ENCODE measurements at places on chromosomes 7 and 10.

DNA sequence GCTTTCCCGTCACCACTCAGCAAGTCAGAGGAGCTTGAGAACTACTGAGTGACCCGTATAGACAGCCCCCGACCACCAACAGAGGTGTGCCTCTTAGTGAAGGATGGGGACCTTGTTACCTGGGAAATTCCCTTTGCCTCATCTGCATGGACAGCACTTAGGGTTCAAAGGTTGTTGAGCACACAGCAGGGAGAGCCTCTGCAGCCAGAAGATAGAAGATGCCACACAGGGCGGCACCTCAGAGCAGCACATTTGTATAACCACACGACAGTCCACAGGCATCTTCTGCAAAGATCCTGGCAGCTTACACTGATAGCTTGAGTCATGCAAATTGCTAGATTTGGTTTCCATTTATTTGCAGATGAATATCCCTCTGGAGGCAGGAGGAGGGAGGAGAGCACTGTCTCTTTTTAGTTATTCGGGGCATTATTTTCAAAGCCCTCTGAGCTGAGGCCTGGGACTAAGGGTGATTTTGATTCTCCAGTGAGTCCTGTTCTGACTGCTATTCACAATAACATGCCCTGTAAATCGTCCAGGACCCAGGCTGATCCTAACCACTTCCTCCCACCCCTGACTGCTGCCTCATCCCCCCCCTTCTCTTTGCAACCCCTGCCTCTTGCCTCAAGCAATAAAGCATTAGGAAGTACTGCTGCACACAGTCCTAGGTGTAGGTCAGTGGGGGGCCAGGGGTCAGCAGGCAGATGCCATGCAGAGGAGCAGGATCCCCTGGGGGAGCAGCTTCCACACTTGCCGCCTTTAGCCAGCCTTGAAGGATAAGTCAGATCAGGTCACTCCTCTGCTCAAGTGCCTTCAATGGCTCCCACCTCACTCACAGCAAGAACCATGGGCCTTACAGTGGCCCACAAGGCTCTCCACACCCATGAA lies 24.6 kb upstream of the INMT start:
- DNase-seq: no peak

DNA sequence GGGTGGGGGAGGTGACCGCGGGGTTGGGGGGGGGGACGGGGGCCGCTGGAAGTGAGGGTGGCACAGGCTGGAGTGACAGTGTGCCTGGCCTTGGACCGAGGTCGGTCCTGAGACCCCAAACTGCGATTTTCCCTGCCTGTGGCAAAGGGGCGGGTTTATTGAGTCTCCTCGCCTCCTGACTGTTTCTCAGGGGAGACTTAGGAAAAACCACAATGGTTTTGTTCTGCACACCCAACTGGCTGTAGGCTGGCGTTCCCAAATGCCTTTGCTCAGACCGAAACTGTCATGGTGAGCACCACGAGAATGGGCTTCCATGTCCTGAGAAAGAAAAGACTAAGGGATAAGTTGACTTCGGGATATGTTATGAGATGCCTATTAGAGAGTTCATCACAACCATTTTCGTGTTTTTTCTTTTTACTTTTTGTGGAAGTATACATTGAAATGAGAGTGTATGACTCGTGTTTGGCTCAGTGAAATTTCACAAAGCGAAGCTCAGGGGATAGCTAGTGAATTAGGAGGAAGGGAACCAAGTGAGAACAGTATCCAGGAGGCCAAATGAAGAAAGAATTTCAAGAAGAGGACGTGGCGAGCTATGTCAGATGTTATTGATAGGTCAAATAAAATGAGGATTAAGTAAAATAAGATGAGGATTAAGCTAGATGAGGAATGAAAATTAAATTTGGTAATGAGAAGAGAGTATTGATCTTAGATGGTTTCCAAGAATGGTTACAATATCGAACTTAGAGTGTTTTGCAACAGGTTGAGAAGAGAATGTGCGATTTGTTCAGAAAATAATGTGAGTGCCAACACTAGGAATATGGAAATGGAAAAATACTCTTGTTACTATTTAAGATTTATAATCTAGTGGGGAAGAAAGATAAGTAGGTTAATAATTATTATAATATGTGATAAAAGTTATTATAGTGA lies 918 bp downstream of the NET1 start:
- no peak for DNase-seq

DNA sequence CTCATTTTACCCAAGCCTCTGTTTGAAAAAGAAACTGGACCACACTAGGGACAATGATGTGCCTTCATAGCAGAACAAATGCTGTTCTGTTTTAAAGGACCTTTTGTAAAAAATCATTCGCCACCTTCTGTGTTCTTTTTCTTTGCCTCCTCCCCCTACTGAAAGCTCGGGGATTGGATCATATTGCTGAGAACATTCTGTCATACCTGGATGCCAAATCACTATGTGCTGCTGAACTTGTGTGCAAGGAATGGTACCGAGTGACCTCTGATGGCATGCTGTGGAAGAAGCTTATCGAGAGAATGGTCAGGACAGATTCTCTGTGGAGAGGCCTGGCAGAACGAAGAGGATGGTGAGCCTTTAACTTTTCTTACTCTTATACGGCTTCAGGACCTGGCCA lies 62.2 kb downstream of the POLL start:
- no peak for DNase-seq

GRCh38 chr10:32419615-32420014 lies 26.3 kb upstream of the CCDC7 start:
- no peak for DNase-seq

DNA sequence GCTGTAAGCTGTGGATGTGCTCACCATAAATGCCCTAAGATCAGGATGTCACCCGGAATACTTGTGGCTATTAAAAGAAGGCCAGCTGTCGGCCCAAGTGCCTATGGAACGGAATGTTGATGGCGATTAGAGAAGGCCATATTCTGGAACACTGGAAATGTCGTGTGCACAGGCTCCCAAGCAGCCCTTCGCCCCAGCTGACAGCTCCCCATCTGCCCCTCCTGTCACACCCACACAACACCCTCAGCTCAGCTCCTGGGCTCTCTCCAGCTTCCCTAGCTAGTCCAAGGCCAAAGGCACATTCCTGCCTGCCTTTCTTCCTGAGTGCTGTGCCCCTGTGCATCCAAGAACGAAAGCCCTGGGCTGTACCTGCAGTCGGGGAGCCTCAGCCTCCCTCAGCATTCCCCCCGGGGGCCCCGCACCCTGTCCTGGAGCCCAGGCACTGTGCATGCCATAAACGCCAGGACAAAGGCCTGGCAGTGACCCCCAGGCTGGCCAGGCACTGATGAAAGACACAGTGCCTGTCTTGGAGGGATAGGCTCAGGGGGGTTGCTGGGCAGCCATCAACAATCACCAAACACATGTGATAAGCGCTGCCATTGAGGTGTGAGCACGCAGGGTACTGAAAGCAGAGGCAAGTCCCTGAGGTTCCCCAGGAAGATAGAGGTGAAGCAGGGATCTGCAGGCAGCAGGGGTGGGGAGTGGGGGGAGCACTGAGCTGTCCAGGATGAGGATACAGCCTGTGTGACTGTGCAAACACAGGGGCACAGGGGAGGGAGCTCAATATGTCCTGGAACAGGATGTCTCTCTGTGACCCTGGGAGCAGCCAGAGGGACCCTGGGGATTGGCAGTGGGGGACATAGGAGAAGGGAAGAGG lies 3.7 kb upstream of the LDB3 start:
- DNase-seq: no peak

DNA sequence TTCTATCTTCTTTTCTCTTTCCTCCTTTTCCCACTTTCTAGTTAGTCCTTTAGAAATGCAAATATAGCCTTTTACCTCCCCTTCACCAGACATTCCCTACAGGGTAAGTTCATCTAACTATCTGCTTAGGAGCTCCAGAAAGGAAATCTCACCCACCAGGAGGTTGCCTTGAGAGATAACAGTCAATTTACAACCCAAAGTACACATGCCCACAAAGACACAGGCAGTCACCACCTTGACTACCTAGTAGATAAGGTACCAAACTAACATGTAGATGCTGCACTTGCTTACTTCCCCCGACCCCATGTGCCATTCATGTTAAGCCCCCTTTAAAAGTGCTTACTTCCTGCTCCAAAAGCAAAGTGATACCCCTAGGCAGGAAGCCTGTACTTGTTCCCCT lies 12.8 kb upstream of the CREB3L2 start:
- no peak for DNase-seq

GRCh38 chr10:52172581-52172980 lies 141.5 kb upstream of the DKK1 start:
- DNase-seq: no peak

- no peak for DNase-seq
Observed at GRCh38 chr10:60448246-60448645, 58.6 kb upstream of the ANK3 start.

GRCh38 chr10:103510046-103510685 lies 16.7 kb downstream of the NEURL1 start:
- DNase-seq: no peak

DNA sequence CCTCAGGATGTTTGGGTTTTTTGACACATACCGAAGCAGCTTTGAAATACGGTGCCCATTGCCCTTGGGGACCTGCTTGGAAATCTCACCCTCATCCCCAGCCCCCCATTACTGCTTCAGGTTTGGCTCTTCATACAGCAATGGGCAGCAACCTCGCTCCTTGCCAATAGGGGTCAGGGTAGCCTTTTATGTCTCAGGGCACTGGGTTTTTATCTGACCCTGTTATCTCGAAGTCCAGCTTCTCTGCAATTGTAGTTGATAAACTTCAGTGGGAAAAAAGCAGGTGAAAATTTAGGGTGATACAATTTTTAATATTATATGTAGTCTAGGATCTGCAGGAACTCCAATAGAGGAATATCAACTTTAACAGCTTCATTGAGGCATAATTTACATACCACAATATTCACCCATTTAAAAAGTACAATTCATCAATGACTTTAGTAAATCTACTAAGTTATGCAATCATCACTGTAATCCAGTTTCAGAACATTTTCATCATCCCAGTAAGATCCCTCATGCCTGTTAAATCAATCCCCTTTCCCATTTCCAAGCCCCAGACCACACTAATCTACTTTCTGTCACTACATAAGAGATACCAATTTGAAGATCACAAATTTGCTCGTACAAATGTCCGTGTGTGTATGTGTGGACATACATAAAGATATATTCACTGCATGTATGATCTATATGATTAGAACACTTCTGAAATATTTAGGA lies 386.2 kb downstream of the KCNMA1 start:
- DNase-seq: no peak

- DNase-seq: no peak
Observed at GRCh38 chr7:88214456-88214855, 5.4 kb downstream of the SRI start.

DNA sequence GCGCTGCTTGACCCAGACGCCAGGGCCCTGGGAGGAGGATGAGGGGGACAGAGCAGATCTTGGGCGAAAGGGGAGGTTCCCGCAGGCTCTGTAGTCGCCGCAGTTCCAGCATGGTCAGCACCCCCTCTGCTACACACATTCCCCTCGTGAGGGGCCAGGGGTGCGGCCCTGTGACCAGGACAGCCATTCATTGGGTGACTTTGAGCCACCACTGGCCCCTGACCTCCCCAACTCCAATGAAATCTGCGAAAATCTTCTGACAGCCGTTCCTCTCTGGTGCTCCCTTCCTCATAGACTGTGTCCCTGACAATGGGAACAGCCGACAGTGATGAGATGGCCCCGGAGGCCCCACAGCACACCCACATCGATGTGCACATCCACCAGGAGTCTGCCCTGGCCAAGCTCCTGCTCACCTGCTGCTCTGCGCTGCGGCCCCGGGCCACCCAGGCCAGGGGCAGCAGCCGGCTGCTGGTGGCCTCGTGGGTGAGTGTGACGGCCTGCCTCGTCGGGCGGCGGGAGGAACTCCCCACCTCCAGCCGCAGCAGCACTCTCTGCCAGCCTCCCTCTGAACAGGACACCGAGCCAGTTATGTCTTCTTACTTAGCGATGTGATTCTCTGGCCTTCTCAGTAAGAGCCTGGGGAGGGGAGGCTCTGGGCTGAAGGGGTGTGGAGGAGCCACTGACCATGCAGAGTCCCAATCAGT lies 825 bp downstream of the TMEM176A start:
- no peak for DNase-seq

DNA sequence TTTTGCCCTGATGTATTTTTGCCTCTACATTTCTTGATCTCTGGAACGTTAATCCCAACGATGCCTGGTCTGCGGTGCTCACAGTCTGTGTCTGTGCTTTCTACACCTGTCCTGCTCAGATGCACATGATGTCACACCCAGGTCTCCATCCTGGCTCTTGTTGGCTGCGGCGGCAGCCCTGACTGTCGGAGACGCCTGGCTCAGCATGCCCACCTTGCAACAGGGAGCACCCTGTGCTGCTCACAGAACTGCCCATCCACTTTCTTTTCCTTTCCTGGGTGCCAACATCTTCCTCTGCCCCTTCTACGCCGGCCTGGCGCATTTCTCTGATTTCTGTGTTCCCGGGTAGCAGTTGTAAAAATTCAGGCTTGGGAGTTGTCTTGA lies 106.2 kb downstream of the CUX1 start:
- DNase-seq: no peak

DNA sequence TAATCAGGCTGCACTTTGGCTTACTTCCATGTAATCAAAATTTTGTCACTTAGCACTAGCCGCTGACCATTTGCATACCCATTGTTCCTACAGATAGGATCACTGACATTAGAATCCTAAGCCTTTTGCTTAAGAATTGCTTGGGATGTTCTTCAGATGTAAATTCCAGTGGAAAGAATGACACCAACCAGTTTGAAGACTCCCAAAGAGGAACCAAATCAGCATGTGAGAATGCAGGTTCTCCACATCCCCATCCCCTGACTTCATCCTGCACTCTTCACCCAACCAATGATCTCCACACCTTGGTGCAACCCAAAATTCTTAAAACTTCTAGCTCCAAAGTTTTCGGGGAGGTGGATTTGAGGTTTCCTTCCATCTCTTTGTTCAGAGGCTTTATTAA lies 345.6 kb downstream of the GPAM start:
- DNase-seq: no peak

DNA sequence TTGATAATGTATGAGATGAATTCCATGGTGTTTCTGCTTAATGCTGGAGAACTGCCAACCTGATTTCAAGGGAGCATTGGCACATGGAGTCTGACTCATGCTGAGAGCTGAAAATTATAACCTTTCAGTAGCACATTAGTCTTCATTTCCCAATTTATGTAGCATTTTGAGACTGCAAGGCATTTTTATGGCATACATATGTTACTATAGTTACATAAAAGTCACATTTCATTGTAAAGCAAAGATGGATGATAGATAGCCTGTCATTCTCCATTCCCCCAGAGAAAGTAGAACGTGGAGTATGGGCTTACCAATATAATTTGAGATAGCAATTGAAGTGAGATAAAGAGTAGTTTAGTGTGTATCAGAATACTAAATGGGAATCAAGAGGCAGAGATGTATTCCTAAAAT lies 103.1 kb downstream of the SLC16A9 start:
- no peak for DNase-seq

DNA sequence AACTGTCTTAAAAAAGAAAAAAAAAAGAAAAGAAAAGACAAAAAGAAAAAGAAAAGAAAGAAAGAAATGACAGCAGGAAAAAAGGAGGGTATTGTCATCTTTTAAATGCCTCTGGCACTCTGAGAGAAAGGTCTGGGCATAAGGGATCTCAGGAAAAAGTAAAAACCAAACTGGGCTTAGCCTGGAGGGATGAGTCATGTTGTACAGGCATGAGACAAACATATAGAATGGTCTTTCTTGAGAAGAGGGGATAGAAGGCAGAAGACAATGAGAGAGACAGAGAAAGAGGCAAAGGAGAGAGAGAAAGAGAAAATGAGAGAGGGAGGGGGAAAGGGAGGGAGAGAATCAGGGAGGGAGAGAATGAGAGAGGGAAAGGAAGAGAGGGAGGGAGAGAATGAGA lies 32.3 kb upstream of the KCNMA1 start:
- DNase-seq: no peak

All from stimulated activated CD4-positive, alpha-beta T cell treated with anti-CD3 and anti-CD28 coated beads, Interleukin-15, amount 100 ng/mL, for 1 hour (primary cell).